ENCODE measurements at places on chromosomes 5 and 9.

DNA sequence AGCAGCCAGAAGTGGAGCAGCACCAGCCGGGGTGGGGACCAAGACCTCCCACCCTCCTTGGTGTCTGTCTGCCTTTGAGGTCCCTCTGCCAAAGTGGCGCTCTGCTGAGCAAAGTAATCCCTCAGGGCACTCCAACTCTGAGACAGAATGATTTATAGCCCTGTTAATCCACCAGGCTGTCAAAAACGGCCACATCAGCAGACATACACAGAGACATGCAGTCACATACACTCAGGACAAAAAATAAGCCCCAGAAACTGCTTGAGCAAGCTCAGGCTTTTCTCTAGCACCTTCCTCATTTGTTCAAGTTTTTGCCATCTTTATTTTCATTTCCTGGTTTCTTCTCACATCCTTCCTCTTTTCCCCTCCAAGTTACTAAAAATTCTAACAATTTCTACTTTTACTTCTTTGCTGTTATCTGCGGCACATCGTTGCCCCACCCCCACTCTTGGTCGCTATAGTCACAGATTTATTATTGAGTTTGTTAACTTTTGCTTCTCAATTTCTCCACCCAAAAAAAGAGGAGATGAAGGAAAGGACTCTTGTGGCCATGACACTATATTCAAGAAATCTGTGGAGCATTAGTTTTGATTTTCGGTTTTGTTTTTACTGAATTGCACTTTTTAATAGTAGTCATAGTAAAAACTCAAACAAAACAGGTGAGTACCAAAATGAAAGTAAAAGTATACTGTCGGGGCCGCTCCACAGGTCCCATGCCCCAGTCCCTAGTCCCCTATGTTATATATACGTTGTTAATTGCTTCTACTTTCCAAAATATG is 17.4 kb upstream of the ADRB2 start:
- no peak for DNase-seq

- no peak for DNase-seq
These were observed 67.4 kb upstream of the ZNF618 start for GRCh38 chr9:113808391-113809358.

- no peak for DNase-seq
These were observed 41.3 kb downstream of the STK10 start for GRCh38 chr5:172146748-172147092.

DNA sequence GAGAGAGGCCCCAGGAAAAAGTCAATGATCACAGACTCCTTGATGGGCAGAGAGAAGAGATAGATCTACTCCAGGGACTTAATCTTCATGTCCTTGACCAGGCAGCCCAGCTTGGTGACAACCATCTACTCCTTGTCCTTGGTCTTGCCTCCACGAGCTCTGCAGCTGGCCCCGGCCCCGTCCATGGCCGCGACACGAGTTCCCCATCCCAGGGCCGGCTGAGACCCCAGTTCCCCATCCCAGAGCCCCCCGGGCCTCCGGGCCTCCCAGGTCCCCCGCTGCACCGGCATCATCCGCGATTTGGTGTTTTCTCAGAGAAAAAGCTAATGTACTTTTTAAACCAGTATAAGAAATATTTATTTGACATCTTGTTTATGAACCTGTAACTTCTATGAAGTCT is 2.5 kb upstream of the PGGT1B start:
- DNase-seq, result no peak

DNA sequence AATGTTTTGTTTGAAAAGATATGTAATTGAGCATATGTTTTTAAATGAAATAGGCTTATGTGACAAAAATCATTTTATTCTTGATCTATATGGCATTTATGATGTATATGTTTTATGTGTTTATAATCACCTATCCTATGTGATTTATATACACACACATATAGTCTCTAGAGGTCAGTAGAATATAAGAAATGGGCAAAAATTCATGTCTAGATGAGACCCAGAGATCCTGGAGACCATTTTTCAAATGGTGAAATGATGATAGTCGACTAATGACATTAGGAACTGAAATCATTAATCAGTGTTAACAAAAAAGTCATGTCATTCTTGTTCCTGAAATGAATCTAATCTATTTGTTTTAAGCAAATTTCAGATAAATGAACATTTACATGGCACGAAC is 709.2 kb upstream of the WWC1 start:
- no peak for DNase-seq

GRCh38 chr9:127777368-127777980 is 992 bp downstream of the SH2D3C start:
- DNase-seq, result no peak

DNA sequence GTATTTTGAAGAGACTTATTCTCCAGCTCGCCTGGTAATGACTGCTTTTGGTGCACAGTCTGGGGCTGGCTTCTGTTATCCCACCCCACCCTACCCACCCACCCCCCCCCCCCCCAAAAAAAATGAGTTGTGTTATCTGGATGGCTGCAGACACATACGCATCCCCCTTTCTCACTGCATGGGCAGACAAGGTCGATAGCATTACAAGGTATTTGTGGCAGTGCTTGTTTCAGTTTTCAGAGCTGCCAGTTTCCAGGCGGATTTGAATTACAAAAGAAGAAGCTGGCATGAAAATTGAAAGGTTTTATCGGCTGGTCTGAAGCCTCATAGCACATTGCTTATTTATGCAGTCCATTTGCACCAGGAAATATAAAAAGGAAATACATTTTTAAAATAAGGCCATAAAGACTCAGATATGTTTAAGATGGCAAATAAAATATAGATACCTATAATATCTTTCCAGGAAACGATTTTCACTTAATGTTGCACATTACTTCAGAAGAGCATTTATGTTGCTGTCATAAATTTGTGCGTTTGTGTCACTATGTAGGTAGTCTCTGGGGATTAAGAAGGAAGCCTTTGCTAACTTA is 85.1 kb upstream of the GRHPR start:
- DNase-seq, result no peak

GRCh38 chr5:36521838-36522745 is 84.3 kb upstream of the SLC1A3 start:
- no peak for DNase-seq

DNA sequence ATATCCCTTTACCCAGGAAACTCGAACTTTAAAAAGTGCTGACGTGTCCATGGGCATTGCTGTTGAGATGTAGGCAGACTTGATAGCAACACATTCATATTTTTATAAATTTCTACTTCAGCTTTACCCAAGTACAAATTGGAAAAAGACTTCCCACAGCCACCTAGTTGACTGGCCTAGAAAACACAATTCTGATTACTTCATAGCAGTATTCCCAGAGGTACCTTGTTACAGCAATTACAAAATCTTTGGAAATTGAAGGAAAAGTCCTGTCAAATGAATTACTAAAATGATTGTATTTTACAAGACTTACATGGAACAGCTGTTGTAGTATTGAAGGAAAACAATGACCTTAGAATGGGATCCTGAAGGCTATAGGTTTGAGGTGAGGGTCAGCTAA is 130.7 kb upstream of the NREP start:
- no peak for DNase-seq

GRCh38 chr5:175489693-175490443 is 11.5 kb downstream of the SFXN1 start:
- no peak for DNase-seq

- no peak for DNase-seq
These were observed 38.2 kb downstream of the CLINT1 start for GRCh38 chr5:157820593-157821252.

DNA sequence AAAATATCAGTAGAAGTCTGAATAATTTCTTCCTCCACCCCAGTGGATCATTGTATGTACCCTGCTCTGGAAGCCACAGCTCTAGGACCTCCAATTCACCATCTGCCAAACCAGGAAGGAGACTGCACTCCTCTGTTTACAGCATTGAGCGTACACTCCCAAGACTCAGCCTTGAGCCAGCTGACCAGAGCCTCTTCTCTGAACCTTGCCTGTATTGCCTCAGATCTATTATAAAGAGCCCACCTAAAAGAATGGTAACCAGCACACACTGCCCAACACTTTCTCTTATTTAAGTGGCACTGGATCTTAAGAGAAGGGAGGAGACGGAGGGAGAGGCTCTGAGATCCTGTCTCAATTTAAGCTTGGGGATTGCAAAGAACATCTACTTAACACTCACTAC is 217.8 kb upstream of the RASEF start:
- DNase-seq, result no peak

DNA sequence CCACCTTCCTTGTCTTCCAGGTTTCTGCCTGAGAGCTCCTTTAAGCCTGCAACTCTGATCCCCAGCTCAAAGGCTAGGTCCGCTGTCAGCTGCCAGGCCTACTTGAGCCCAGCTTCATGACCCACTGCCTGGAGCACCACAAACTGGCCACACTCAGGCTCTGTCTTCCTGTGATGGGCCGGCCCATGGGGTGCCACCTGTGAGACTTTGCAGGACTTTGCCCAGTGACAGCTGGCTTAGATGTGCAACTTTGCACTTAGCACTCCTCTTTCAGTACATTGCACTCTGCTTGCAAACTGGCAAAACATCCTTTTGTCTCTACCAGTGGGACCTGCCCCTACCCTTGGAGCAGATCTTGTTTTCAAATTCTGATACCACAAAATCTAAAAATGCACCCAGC is 311.5 kb upstream of the PDE4D start:
- DNase-seq, result no peak

DNA sequence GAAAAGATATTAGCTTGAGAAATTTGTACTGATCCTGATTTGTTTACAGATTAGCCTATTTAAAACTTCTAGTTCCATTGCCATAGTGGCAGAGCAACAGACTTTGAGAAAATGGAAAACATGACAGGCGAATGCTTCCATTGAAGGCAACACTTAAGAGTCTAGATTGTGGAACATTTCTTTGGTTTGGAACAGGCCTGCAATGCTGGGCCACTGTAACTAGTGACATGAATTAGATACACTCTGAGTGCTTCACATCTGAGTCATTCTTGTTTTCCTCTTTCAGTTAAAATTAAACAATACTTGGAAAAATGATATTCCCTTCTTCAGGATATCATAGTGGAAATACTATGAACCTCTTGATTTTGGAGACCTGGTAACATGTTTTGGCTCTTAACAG is 453.6 kb upstream of the TUSC1 start:
- no peak for DNase-seq

DNA sequence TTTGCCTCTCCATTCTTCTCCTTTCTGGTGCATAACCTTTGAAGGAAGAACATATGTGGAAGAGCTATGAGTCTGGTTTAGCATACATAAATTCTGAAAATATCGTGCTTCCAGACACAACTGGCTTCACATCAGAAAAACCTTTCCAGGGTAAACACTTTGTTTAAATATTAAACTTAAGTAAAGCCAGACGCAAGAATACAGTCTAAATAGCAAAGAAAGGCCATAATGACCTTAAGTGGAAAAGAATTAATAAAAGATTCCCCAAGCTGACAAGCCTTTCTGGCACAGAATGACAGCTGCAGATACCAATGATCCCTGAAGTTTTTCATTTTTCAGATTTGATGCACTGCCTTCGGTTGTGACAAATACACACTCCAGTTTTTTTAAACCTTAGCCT is 13.5 kb upstream of the TSSK1B start:
- DNase-seq, result no peak

- no peak for DNase-seq
These were observed 1284.5 kb downstream of the EFNA5 start for GRCh38 chr5:106386287-106386686.

DNA sequence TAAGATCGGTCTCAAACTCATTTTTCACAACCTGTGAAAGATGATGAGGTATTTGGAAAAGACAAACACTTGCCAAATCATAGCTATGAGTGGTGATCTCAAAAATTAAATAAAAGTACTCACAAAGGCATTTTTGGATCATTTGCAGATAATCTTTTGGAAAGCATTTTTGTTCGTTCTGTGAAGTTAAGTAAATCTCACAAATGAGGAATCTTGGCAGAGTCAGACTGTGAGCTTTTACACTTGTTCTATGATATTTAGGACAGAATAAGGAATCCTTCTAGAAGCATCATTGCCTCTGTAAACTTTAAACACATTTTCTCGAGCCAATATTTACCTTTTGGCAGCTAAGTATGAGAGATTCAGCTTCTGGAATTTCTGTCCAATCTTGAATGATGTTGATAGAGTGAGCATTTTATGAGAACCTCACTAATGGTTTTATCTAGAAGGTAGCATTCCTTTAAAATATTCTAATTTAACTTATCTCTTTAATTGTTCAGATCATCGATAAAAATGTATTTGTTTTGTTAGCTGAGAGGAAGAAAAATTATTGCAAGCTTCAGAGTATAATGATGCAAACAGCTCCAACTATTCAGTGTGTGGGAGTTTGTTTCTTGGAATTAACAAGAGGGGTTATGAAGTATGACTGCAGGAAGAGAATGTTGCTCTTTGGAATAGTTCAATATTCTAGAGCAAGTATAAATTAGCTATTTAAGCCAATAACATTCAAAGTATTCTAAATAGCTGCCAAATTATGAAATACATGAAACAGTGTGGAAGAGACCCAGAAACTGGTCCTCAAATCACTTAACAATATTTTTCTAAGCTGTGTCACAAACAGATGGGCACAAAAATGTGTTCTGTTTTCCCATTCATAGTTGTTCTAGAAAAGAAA is 48.6 kb upstream of the SLCO6A1 start:
- no peak for DNase-seq

DNA sequence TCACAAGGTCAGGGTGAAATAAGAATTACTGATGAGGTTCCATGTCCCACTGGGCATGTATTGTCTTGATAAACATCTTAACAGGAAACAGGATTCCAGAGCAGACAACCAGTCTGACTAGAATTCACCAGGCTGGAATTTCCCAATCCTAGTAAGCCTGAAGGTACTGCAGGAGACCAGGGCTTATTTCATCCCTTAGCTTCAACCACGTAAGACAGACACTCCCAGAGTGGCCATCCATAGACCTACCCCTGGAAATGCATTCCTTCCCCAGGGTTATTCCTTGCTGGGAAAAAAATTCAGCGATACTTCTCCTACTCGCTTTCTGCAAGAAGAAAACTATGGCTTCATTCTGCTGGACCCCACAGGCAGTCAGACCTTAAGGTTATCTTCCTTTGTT is 785.4 kb downstream of the NR2F1-AS1 start:
- DNase-seq, result no peak

- DNase-seq, result no peak
These were observed 106.0 kb downstream of the SMARCA2 start for GRCh38 chr9:2120926-2121689.

GRCh38 chr5:37882636-37883035 is 42.8 kb upstream of the GDNF start:
- no peak for DNase-seq

DNA sequence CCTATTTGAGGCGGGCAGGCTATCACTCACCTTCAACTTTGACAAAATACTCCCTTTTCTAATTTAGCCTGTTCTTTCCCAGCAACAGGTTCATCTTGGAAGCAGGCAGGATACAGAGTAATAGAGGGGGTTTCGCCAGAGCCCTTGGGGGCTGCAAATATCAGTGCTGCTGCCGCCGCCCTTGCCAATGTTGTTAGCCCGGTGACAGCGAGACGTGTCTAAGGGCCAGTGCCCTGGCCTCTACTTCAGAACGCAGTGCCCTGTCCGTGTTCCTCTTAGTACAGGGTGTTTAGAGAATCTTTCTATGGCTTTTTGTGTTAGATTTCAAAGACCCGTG is 703 bp downstream of the FAM120AOS start:
- no peak for DNase-seq

DNA sequence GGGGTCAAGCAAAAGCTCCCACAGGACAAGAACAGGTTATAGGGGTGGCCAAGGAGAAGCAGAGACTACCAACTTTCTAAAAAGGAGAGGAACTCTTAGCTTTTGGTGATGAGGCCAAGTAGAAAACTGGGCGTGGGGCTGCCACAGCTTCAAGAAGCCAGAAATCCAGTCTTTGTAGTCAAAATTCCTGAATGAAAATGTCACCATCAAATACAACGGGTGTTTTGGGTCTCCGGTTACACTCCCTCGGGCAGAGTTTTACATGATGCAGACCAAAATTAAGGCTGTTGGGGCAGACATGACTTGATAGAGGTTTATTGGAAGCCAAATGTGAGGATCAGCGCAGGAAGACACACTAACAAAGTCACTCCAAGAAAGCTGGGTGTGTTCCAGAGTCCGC is 29.4 kb upstream of the N4BP3 start:
- DNase-seq, result no peak
